ENCODE measurements at places on chromosomes 6 and 20.

GRCh38 chr6:122048570-122048969, 350.9 kb upstream of the HSF2 start:
- H3K36me3 ChIP-seq, result no peaks in the 10 kb centered on the region
- no peaks in the 10 kb centered on the region for H3K4me1 ChIP-seq
- no peaks in the 10 kb centered on the region for H3K27me3 ChIP-seq
- H3K27ac ChIP-seq, result no peak overlapping the region

- peak; percentile 46 for DNase-seq
- H3K4me3 ChIP-seq, result peak overlapping the region; percentile 56
- no peak overlapping the region for H3K27ac ChIP-seq
- H3K27me3 ChIP-seq, result peaks cover 21% of the 10 kb centered on the region
- no peaks in the 10 kb centered on the region for H3K36me3 ChIP-seq
Measured at GRCh38 chr6:160519603-160520042, 144.5 kb downstream of the LPA start.

DNA sequence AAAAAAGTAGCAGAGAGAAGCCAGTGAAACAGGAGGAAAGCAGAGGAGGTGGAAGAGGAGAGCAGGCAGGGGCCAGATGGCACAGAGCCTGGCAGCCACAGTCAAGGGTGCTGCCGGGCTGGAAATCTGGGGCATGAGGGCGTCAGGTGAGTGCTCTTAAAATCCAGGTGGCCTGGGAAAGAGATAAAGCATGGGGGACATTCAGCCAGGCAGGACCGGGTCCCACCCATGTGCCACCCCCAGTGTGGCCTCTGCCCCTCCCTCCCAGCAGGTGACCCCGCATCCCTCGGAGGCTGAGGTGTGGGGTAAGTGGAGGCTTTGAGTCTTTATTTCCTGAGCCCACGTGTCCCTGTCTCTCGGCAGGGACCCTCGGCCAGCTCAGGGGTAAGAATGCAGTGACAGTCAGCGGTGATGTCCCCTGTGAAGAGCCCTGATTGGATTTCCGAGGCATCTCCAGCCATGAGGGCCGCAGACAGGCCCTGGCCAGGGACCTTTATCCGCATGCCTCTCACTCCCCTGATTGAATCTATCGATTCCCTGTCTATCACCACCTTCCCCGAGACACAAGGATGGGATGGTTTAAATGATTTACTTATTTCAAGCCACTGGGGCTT, 33.8 kb upstream of the SULF2 start:
- DNase-seq, result no peak
- peaks cover 5% of the 10 kb centered on the region for H3K27me3 ChIP-seq
- no peaks in the 10 kb centered on the region for H3K36me3 ChIP-seq
- no peaks in the 10 kb centered on the region for H3K4me1 ChIP-seq
- H3K27ac ChIP-seq, result no peak overlapping the region

DNA sequence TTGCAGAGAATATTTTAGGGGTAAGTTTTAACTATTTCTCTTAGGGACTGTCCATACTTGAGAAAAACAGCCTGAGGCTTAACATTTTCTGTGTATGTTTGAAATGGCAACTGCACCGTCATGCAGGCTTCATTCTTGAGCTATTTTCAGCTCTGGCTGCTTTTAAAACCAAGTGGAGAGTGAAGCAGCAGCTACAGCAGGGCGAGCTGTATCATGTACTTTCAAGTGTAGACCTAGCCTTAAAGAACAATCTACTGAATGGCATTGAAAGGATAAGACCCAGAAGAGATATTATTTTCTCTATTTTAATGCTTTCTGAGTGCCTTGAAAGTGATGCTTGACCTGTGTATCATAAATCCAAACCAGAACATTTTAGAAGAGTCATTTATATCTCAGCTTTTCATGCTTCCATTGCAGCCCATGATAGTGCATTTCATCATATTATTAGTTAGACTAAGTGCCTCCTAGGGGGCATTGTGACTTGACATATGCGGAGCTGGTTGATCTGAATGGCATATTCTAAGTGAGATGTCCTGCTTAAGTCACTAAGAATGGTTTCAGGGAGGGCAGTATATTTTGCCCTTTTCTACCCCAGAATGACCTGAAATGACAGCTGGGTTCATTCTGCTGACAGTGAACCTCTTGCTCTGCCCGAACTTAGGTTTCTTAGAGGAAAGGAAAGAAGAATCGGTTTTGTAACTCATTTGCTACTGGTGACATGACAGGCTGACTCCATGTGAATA, 85.3 kb downstream of the NKAIN2 start:
- no peaks in the 10 kb centered on the region for H3K4me1 ChIP-seq
- H3K27me3 ChIP-seq, result no peaks in the 10 kb centered on the region
- H3K36me3 ChIP-seq, result no peaks in the 10 kb centered on the region
- no peak for DNase-seq

GRCh38 chr6:149503872-149504271, 19.1 kb upstream of the ZC3H12D start:
- H3K36me3 ChIP-seq, result peaks cover 20% of the 10 kb centered on the region
- no peak overlapping the region for H3K27ac ChIP-seq
- DNase-seq, result no peak
- no peaks in the 10 kb centered on the region for H3K4me1 ChIP-seq
- H3K4me3 ChIP-seq, result no peak overlapping the region

- H3K4me3 ChIP-seq, result no peak overlapping the region
- DNase-seq, result no peak
- peaks cover 29% of the 10 kb centered on the region for H3K4me1 ChIP-seq
- no peaks in the 10 kb centered on the region for H3K36me3 ChIP-seq
- no peak overlapping the region for H3K27ac ChIP-seq
Measured at GRCh38 chr6:139648430-139649000, 274.1 kb upstream of the CITED2 start.

GRCh38 chr20:19915111-19915798, 101.9 kb upstream of the NAA20 start:
- peak; percentile 91 for DNase-seq
- H3K27me3 ChIP-seq, result no peaks in the 10 kb centered on the region

DNA sequence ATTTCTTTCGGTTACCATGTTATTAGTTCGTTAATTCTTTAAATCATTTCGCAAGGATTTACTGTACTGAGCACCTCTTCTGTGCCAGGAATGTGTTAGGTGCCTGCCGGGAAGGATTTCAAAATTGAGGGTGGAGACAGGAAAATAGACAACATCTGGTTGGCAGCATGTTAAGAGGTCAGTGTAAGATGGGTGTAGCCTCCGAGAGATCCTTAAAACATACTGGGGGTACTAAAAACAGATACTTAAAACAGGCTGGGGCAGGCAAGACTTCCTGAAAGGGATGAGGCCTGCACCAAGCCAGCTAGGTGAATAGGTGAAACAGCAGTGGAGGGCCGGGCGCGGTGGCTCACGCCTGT, 178.0 kb upstream of the SGK1 start:
- H3K4me1 ChIP-seq, result no peaks in the 10 kb centered on the region
- H3K4me3 ChIP-seq, result no peak overlapping the region

GRCh38 chr20:59382157-59382725, 81.8 kb downstream of the EDN3 start:
- no peak overlapping the region for H3K4me3 ChIP-seq
- DNase-seq, result no peak
- H3K27ac ChIP-seq, result no peak overlapping the region
- no peaks in the 10 kb centered on the region for H3K36me3 ChIP-seq
- H3K27me3 ChIP-seq, result no peaks in the 10 kb centered on the region
- no peaks in the 10 kb centered on the region for H3K4me1 ChIP-seq

- DNase-seq, result no peak
- no peaks in the 10 kb centered on the region for H3K36me3 ChIP-seq
- no peak overlapping the region for H3K27ac ChIP-seq
- no peaks in the 10 kb centered on the region for H3K4me1 ChIP-seq
Measured at GRCh38 chr6:160919723-160920440, 71.7 kb upstream of the MAP3K4 start.

GRCh38 chr20:12153628-12154027, 235.9 kb downstream of the BTBD3 start:
- H3K36me3 ChIP-seq, result no peaks in the 10 kb centered on the region
- H3K4me3 ChIP-seq, result no peak overlapping the region
- no peak overlapping the region for H3K27ac ChIP-seq
- H3K27me3 ChIP-seq, result no peaks in the 10 kb centered on the region
- H3K4me1 ChIP-seq, result peaks cover 4% of the 10 kb centered on the region

DNA sequence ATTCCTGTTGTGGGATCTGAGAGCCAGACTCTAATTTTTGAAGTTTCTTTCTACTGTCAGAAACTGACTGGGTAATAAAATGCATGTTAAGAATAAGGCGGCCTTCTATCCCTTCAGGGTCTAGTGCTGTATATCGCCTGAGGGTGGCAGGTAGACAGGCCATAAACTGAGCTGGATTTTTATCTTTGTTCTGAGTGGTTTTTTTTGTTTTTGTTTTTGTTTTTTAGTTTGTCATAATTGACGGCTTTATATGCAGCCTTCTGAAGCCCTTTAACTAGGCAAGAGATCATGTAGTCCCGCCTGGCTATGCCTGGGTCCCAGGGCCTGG, 747.7 kb upstream of the ADGRB3 start:
- H3K27me3 ChIP-seq, result no peaks in the 10 kb centered on the region
- H3K4me1 ChIP-seq, result no peaks in the 10 kb centered on the region
- no peak overlapping the region for H3K27ac ChIP-seq
- no peak overlapping the region for H3K4me3 ChIP-seq

DNA sequence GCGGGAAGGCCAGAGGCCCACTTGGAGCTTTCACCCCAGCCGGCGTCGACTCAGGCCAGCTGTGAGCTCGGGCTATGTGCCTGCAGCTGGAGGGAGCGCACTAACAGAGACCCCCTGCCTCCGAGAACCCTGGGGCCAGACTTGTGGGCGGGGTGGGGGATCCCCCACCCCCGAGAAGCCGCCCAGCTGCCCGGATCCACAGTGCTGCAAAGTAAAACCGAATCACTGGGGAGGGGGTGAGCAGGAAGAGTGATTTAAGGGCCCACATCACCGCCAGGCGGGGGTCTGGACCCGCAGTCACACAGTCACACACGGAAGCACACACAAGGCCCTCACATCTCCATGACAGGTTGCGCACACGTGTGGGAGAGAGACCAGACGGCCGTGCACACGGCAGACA, 48.7 kb downstream of the KCNQ2 start:
- H3K27ac ChIP-seq, result no peak overlapping the region
- no peaks in the 10 kb centered on the region for H3K4me1 ChIP-seq
- H3K4me3 ChIP-seq, result no peak overlapping the region
- DNase-seq, result no peak

- no peak for DNase-seq
- H3K4me3 ChIP-seq, result no peak overlapping the region
- no peaks in the 10 kb centered on the region for H3K27me3 ChIP-seq
- no peaks in the 10 kb centered on the region for H3K4me1 ChIP-seq
Measured at GRCh38 chr20:48223715-48224114, 438.4 kb upstream of the SULF2 start.

DNA sequence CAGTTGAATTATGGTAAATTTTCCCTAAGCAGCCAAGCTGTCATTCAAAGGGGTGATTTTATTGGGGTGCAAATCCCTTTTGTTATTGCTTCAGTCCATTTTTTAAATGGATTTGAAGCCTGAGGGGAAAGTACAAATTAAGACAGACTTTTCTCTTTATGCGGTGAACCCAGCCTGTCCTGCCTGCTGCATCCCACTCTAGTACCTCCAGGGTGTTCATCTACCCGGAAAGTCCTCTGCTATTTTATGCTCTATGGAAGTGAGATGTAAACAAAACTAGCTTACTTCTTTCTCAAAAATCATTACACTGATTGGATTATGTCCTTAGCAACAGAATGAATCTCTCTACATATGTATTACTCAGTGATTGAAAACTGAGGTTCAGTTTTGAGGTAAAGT, 1088.9 kb upstream of the CITED2 start:
- DNase-seq, result no peak
- H3K36me3 ChIP-seq, result no peaks in the 10 kb centered on the region
- no peak overlapping the region for H3K27ac ChIP-seq
- no peak overlapping the region for H3K4me3 ChIP-seq

GRCh38 chr20:61764471-61765025, 301.1 kb downstream of the TAF4 start:
- DNase-seq, result no peak
- H3K27me3 ChIP-seq, result no peaks in the 10 kb centered on the region
- no peaks in the 10 kb centered on the region for H3K4me1 ChIP-seq
- no peaks in the 10 kb centered on the region for H3K36me3 ChIP-seq

- peaks cover 87% of the 10 kb centered on the region for H3K36me3 ChIP-seq
- H3K4me3 ChIP-seq, result no peak overlapping the region
- peaks cover 15% of the 10 kb centered on the region for H3K4me1 ChIP-seq
- peak overlapping the region; percentile 8 for H3K27ac ChIP-seq
- H3K27me3 ChIP-seq, result no peaks in the 10 kb centered on the region
Measured at GRCh38 chr6:90547079-90547478, 39.8 kb downstream of the MAP3K7 start.

DNA sequence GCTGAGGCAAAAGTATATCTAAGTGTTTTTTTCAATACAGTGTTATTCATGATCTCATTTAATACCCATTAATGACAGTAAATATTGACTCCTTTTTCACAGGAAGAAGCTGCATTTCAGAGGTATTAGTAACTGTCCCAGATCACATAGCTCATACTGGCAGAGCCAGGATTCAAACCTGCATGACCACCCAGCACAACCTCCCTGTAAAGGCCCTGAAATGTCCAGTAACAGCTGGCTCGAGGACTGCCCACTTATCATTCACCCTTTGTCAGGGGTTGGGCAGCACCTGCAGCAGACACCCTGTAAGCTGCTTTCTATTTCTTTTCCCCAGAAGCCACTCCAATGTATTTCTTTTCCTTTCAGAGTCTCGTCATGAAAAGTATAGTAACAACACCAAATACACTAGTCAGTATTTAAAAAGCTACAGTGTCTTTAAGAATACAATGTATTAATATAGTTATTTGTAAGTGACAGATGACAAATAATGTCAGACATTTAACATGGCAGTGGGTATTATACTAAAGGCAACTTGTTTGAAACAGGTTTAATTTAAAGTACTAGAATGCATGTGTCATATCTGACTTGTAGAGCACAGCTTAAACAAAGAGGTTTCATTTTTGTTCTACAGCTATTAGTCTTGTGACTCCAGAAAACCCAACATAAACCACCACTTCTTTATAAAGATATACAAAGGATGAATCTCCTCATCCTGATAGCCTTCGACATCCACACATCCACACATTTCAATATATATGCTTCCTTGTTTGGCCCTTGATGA, 841.6 kb upstream of the GJE1 start:
- H3K4me1 ChIP-seq, result no peaks in the 10 kb centered on the region
- H3K4me3 ChIP-seq, result no peak overlapping the region
- no peaks in the 10 kb centered on the region for H3K27me3 ChIP-seq
- DNase-seq, result no peak
- H3K36me3 ChIP-seq, result no peaks in the 10 kb centered on the region

DNA sequence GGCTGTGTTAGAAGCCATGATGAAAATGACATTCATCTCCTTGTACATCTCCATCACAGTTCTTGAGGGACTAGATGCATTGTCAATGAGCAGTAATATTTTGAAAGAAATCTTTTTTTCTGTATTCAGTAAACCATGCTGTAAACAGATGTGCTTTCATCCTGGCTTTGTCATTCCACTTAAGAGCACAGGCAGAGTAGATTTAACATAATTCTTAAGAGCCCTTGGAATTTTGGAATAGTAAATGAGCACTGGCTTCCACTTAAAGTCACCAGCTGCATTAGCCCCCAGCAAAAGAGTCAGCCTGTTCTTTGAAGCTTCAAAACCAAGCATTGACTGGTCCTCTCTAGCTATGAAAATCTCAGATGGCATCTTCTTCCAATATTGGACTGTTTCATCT, 197.8 kb upstream of the HDDC2 start:
- H3K4me1 ChIP-seq, result no peaks in the 10 kb centered on the region
- DNase-seq, result no peak
- no peak overlapping the region for H3K4me3 ChIP-seq
- H3K27me3 ChIP-seq, result no peaks in the 10 kb centered on the region

GRCh38 chr6:136608991-136609390, 58.8 kb upstream of the MAP7 start:
- DNase-seq, result no peak
- H3K27ac ChIP-seq, result peak overlapping the region; percentile 82
- no peak overlapping the region for H3K4me3 ChIP-seq

Data from CD14-positive monocyte (primary cell).